ENCODE measurements at places on chromosomes 6 and 20.

DNA sequence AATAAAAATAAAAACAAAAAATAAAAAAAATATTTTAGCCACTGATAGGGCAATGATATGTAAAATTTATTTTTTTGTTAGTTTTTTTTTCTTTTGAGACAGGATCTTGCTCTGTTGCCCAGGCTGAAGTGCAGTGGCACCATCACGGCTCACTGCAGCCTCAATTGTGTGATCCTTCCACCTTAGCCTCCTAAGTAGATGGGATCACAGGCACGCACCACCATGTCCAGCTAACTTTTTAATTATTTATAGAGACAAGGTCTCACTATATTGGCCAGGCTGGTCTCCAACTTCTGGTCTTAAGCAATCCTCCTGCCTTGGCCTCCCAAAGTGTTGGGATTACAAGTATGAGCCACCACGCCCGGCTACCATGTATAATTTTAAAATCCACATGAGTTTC is 59.4 kb downstream of the RIOK1 start:
- DNase-seq = no peak

DNA sequence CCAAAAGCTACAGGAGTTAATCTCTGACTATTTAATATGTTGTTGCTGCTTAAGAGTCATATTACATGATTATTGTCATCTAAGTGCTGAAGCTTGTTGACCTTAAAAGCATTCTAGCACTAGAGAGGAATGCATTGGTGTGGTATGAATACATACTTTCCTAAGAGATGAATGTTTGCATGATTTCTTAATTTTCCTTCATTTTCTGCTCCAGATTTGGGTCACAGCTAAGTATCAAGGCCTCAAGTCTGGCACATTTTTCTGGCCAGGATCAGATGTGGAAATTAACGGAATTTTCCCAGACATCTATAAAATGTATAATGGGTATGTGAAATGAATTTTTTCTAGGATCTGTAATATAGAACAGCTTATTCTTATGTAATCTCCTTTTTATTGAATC is 53.6 kb downstream of the ENPP1 start:
- no peak for DNase-seq

DNA sequence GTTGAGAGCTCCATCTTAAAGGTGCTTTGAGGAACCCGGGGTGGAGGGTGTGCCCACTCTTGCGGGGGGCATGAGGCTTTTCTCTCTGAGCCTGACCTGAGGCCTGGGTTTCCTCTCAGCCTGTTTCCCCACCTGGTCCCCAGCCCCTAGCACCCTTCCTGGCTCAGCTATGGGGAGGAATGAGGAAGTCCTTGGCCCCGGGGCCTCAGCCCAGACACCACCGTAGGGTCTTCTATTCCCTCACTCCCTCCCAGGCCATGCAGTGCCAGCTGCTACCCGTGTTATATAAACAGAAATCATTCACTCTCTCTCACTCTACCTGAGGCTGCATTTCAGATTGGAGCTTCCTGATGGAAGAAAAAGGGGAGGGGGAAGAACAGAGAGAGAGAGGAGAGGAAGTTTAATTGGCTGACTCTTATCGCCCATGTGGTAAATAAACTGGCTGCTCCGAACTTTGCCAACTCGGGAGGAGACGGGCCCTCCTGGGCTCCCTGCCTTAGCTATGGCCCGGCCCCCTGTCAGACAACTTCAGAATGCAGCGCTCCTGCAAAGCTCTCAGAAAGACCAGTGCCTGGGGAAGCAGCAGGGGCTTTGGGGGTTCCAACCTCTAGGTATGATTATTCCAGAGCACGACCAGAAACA is 2.8 kb downstream of the CDH22 start:
- DNase-seq = no peak

DNA sequence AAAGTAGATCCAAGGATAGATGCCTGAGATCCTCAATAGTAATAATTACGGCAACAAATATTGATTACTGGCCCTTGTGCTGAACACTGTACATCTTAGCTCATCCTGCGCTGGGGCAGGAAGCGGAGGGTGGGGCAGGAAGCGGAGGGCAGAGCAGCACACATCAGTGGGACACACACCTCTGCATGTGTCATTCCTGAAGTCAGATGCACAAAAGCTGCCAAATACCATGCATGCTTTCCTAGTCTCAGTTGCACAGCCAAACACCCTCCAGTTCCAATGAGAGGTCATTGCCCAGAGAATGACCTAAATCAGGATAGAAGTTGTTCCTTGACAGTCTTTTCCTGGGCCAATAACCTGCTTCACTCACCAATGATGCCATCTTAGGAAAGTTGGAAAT is 74.4 kb upstream of the FOXC1 start:
- no peak for DNase-seq

DNA sequence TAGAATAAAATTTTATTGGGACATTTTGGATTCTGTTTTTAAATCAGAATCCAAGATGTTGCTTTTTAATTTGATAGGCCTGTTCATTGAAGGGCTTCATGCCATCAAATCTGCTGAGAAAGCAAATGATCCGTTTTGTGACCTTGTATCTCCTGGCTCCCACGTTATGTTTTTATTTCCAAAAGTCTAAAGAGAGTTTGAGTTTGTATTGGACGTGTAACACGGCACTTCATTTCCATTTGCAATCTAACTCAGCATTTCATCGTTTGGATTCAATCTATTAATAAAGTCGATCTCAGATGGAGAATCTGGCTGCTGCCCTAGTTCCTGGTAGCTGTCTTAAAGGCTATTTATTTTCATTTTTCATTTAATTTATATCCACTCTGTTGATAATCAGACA is 17.0 kb downstream of the KIF25 start:
- no peak for DNase-seq

GRCh38 chr20:14960831-14961230 is 623.4 kb upstream of the FLRT3 start:
- DNase-seq = no peak

- DNase-seq = no peak
Measured at GRCh38 chr20:58877050-58877975, 24.8 kb downstream of the GNAS start.

Measured in RKO (cell line).